Omental fat pad (tissue), 4 donors: ENCODE measurements at places on chromosomes 3 and 15. TPM values are rescaled to one million over a fixed set of nuclear protein-coding genes. Genes with fewer than 3 reads are reported as not detected.

DNA sequence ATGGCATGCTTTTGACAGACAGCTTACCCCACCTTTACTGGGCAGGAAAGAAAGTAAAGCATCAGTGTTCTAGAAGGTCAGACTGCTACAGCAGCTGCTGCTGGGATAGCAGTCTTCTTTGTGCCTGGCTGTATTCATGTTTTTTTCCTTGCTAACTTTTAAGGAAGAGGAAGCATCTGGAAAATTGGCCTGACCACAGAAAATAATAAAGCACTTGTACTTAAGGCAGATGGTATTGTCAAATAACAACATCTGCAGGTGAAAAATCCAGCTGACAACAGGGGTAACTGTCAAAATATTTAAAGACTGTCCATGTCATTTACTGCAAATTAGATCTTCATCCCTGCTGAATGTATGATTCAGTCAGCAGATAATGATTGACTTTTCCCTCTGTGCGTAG, 229.0 kb downstream of the OXSM start:
- no peak for DNase-seq

GRCh38 chr3:142542054-142542453, 36.5 kb downstream of the ATR start:
- DNase-seq, result no peak

GRCh38 chr3:77412584-77412983, 372.7 kb downstream of the ROBO2 start:
- no peak for DNase-seq

GRCh38 chr3:70308760-70309159, 3.7 kb downstream of the MDFIC2 start:
- DNase-seq, result no peak

DNA sequence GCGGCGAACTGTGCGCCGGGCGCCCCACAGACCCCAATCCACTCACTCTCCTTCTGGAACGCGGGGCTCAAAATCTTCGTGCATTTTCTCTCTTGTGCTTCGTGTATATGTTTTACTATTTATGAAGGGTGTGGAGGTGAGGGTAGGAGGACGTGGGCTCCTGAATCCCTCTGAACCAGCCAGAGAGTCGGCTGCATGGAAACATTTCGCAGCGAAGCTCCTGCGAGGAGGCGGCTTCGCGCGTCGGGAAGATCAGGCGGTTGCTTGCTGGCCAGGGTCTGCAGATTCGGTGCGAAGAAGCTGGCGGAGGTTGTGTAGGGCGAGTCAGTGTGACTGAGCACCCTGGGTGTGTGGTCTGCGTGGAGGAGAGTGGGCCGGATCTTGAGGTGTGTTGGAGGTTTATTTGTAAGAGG, 1.1 kb downstream of the CNTN4 start:
- no peak for DNase-seq

DNA sequence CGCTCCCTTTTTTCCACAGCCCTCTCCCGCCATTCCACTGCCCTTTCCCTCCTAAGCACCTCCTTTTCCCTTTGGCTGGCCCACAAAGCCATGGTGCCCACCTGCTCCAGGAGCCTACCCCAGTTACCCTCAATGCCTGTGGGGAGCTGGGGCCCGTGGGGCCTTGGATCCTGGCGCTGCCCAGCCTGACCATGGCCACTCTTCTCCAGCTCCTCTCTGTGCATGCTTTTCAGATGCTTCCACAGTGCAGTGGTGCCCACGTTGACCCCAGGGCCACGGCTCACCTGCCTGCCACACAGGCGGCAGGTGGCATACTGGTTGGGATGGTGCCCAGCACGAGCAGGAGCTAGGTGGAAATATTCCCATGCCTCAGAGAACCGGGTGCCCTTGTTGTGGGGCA, 1.5 kb downstream of the ZBED2 start:
- DNase-seq, result no peak

DNA sequence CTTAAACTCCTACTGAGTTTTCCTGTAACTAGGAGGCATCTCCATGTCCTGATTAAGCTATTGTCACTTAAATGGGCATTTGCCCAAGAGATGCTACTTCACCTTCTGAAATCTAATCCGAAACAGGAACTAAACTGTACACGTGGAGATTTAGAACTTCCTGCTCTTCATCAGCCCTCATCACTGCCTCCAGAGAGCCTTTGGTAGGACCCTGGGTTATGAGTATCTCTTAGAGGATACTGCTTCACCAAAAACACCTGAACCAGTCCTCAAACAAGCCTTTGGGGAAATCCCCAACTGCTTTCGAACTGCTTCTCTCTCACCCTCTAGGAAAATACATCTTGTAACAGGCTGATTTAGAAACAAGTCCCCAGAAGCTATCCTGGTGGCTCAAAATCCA, 320.3 kb downstream of the GAP43 start:
- DNase-seq, result no peak

GRCh38 chr3:105495021-105495420, 128.3 kb downstream of the ALCAM start:
- DNase-seq, result no peak

FEM1B gene
- 48.5 TPM for total RNA-seq
